T-cell (primary cell): ENCODE measurements at places on chromosomes 5 and 9.

DNA sequence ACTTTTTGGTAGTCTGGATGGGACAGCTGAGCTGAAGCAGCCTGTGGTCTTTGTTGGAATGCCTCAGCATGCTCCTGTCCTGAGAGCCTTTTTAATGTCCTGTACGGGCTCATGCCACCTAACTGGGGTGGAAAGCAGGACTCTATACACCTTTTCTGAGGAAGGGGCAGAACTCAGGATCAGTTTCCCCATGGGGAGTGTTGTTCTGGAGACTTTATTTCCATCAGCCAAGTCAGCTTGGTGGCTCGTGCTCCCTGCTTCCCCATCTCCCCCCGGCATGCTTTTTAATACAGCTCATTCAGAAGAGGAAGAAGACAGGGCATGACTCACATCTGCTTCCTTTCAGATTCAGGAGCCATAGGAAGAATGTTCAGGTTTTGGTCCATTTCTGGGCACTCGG lies 5.1 kb upstream of the SEPTIN8 start:
- DNase-seq = no peak

GRCh38 chr5:128225245-128226030 lies 141.9 kb downstream of the SLC12A2 start:
- no peak for DNase-seq

DNA sequence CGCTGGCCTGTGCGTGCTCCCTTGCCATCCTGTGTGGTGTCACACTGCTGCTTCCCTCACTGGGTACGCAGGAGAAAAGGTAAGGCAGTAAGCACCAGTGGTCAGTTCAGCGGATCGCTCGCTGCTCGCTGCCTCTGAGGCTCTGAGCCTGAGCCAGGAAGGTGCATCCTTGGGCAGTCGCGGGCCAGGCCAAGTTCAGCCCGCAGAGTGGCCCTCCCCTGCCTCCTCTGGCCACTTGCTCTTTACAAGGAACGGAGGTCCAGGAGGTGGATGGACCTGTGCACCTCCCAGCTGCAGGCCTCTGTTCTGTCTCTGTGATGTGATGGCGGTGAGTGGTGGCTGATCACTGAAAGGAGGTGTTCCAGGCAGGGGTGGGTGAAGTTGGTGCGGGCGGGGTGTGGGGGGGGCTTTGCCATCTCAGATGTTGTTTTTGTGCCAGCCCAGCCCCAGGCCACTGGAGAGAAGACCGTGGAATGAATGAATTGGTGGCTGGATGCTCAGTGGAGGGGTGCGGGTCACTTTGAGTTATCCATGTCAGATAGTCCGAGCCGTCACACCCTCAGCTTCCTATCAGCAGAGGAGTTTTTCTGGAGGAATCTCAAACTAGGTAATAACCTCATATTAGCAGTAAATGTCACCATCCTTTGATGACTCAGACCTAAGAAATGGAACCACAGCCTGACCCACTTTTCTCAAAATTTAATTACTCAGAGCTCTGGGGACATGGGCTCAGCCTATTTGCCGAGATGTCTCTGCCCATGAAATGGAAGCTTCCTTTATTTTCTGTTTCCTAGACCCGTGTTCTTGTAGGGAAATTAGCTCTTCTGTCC lies 7.3 kb downstream of the COL5A1 start:
- no peak for DNase-seq

GRCh38 chr5:133932441-133933168 lies 35.8 kb downstream of the C5orf15 start:
- DNase-seq = no peak

- no peak for DNase-seq
These were observed 240.8 kb downstream of the MCTP1 start for GRCh38 chr5:95044096-95044495.

DNA sequence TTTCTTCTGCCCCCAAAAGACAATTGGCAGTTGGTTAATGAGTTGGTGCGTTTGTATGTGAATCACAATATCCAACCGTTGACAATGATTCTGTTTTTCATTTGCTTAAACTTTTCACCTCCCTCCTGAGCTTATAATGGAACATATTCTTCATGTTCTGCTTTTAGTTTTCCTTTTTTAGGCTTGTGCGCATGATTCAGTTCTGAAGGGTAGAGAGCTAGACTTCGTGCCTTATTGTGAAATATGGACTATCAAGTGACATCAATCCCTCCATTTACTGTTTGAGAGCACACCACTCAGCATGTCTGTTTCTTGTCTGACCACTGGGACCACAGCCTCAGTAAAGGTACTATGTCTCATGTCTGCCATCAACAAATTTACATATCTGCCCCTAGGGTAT lies 30.5 kb upstream of the LPAR1 start:
- no peak for DNase-seq

GRCh38 chr5:10457682-10458574 lies 16.2 kb downstream of the ROPN1L start:
- DNase-seq = no peak

- no peak for DNase-seq
These were observed 84.2 kb upstream of the TNC start for GRCh38 chr9:115202181-115202580.

GRCh38 chr9:79902825-79903600 lies 331.2 kb downstream of the TLE4 start:
- DNase-seq = no peak

DNA sequence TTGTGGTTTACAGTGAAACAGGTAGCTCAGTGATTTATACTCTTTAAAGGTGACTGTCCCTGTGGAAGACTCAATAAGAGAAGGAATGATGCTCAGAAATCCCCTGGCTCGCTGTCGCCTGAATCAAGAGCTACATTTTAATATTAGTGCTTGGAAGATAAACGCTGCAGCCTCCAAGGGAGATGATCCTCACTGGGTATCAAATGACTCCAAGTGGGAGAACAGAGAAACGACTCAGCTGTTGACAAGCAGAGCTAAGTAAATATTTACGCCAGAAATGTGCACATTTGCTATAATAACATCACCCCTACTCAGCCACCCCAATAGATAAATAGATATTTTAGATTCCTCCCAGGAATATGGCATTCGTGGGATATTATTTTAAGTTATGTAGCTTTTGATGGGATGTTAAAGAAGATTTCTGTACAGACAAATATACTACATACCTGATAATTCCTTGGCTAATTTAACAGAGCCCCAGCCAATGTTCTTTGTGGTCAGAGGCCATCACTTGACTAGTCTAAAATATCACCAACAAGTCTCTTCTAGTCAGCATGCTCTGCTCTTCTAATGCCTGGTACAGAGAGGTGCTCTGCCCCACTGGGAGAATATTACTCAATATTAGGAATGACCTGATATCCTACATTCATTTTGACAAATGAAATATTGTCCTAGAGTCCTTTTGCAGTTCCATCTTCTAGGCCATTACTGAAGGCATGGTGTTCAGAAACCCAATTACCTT lies 18.3 kb upstream of the CCDC192 start:
- no peak for DNase-seq
